ENCODE measurements at places on chromosomes 4 and X. TPM values are rescaled to one million over a fixed set of nuclear protein-coding genes. Genes with fewer than 3 reads are reported as not detected.

- H3K36me3 ChIP-seq = peaks cover 2% of the 10 kb centered on the region
- DNase-seq = no peak
- no peaks in the 10 kb centered on the region for H3K4me1 ChIP-seq
- H3K4me3 ChIP-seq = no peak overlapping the region
- H3K27ac ChIP-seq = no peak overlapping the region
- H3K27me3 ChIP-seq = no peaks in the 10 kb centered on the region
Observed at GRCh38 chrX:9912351-9913145, 54.6 kb upstream of the CLDN34 start.

GRCh38 chrX:45716750-45717149 is 516.1 kb upstream of the DIPK2B start:
- peak overlapping the region; percentile 62 for H3K27ac ChIP-seq
- H3K4me1 ChIP-seq = peaks cover 11% of the 10 kb centered on the region
- no peaks in the 10 kb centered on the region for H3K27me3 ChIP-seq

- H3K27ac ChIP-seq = no peak overlapping the region
- H3K4me3 ChIP-seq = no peak overlapping the region
- H3K4me1 ChIP-seq = no peaks in the 10 kb centered on the region
- no peaks in the 10 kb centered on the region for H3K27me3 ChIP-seq
- no peak for DNase-seq
Observed at GRCh38 chr4:1338752-1339414, 8.1 kb upstream of the UVSSA start.

DNA sequence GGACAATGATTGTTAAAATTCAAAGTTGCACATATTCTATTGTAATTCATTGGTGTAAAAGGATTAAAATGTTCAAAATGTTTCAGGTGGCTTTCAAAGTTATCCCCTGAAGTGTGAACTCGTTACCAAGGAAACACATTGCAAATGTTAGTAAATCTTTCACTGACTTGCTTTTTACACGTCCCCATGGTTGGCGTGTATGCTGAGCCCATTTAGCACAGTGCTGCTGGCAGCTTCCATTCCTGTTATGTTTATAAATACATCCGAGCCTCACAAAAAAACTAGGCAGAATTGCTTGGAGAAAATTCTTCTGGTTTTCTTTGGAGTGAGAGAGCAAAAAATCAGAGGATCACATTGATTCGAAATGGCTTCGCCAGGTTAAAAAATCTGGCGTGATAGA is 105.9 kb upstream of the HPGD start:
- no peak for DNase-seq
- no peaks in the 10 kb centered on the region for H3K27me3 ChIP-seq
- no peaks in the 10 kb centered on the region for H3K36me3 ChIP-seq
- peaks cover 5% of the 10 kb centered on the region for H3K4me1 ChIP-seq
- no peak overlapping the region for H3K4me3 ChIP-seq

Gene MAGEA3
- polyA plus RNA-seq = not detected

Gene FAM236D
- not detected for polyA plus RNA-seq

GRCh38 chr4:101853691-101854090 is 63.2 kb downstream of the BANK1 start:
- no peaks in the 10 kb centered on the region for H3K36me3 ChIP-seq
- H3K27ac ChIP-seq = no peak overlapping the region
- no peak overlapping the region for H3K4me3 ChIP-seq
- no peaks in the 10 kb centered on the region for H3K27me3 ChIP-seq
- no peaks in the 10 kb centered on the region for H3K4me1 ChIP-seq

Gene ENPEP
- 24.6 TPM for polyA plus RNA-seq

Gene TMEM271
- 0.58 TPM for polyA plus RNA-seq

Gene PSAPL1
- 0.49 TPM for polyA plus RNA-seq

Gene AR
- 0.45 TPM for polyA plus RNA-seq

DNA sequence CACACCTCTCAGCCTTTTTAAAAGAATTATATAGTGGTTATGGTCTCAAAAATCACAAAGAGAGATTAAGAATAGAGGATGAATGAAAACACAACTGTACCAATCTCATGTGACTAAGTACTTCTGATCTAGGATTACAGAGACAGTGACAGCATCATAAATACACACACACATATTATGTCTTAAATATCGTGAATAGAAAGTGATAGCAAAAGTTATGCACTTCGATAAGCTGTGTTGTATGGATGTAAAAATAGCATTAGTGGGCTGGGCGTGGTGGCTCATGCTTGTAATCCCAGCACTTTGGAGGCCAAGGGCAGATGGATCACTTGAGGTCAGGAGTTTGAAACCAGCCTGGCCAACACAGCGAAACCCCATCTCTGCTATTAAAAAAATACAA is 25.0 kb downstream of the GYPA start:
- no peak overlapping the region for H3K27ac ChIP-seq
- no peaks in the 10 kb centered on the region for H3K27me3 ChIP-seq
- no peak overlapping the region for H3K4me3 ChIP-seq
- no peaks in the 10 kb centered on the region for H3K4me1 ChIP-seq
- DNase-seq = no peak
- H3K36me3 ChIP-seq = no peaks in the 10 kb centered on the region

Gene TBC1D19
- 8.6 TPM for polyA plus RNA-seq

DNA sequence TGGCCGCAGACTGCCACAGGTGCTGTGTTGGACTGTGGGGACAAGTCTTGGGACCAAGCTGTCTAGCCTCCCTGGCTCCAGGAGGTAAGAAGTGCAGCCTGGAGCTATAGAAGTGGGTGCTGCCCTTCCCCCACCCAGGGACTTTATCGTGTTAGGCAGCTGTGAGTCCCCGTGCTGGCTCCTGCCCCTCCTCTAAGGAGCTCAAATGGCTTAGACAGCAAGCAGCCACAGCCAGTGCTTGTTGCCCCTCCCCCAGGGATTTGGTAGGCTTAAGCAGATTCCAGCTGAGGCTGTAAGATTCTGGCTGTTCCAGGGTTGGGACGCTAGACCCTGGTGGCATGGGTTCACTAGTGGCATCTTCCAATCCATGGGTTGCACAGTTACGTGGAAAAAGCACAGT is 979.4 kb upstream of the PCDH10 start:
- no peak for DNase-seq
- no peaks in the 10 kb centered on the region for H3K27me3 ChIP-seq
- H3K4me3 ChIP-seq = no peak overlapping the region
- H3K36me3 ChIP-seq = no peaks in the 10 kb centered on the region

- DNase-seq = peak; percentile 27
- no peaks in the 10 kb centered on the region for H3K36me3 ChIP-seq
- H3K4me3 ChIP-seq = no peak overlapping the region
- no peaks in the 10 kb centered on the region for H3K27me3 ChIP-seq
- peaks cover 3% of the 10 kb centered on the region for H3K4me1 ChIP-seq
Observed at GRCh38 chr4:23754688-23755087, 135.2 kb downstream of the PPARGC1A start.

- H3K36me3 ChIP-seq = no peaks in the 10 kb centered on the region
- H3K27ac ChIP-seq = no peak overlapping the region
- no peaks in the 10 kb centered on the region for H3K27me3 ChIP-seq
Observed at GRCh38 chrX:40267334-40268187, 169.8 kb upstream of the BCOR start.

DNA sequence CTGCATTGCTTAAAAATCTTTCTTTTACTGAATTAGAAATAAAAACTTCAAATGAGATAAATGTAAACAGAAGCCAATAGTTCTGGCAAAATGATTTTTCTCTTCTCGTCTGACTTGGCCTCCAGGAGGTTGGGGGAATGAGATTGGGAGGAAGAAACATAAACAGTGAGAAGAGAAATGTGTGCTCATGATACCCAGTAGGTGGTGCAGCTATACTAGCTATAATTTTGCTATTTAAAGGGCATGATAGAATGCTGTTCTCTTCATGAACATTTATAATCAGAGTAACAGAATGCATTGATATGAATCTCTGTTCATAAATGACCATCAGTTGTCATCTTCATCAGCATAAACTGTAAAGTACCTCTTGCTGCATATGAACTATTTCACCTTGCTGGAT is 85.5 kb downstream of the TACR3 start:
- H3K4me3 ChIP-seq = no peak overlapping the region
- no peaks in the 10 kb centered on the region for H3K36me3 ChIP-seq
- DNase-seq = no peak

DNA sequence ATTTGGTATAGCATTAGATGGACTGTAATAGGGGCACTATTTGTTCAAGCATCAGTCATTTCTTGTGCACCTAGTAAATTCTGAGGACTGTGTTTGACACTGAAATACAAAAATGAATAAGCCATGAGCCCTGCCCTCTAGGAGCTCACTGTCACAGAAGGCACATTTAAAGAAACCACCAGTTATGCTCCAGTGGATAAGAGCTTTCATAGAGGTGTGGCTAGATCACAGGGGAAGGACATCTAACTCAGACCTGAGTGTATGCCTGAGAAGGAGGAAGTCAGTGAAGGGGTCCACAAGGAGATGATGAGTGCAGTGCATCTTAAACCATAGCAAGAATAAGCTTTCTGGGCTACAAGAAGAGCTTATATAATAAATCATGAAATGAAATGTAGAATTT is 40.1 kb downstream of the BTC start:
- DNase-seq = no peak
- no peak overlapping the region for H3K4me3 ChIP-seq
- no peaks in the 10 kb centered on the region for H3K36me3 ChIP-seq
- no peak overlapping the region for H3K27ac ChIP-seq
- no peaks in the 10 kb centered on the region for H3K27me3 ChIP-seq

DNA sequence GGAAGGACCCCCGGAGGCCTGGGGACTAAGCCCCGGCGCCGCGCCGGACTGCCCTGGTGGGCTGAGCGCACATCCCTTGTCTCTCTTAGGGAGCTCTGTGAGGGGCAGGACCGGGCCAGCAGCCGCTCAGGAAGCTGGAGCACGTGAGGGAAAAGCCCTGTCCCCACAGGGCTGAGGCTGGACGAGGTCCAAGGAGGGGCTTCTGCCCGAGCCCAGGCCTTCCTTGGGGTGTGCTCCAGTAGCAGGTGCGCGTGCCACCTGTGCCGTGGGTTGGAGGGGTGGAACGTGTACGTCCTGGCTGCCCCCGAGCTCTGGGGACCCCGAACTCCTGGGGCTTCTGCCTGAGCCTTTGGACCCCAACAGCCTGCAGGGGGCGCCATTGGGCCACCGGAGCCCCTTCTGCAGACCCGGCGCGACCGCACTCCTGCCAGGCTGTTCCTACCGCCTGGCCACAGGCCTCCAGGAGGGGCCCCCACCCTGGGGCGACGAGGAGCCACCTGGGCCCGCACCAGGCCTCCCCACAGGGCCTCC is 27.2 kb downstream of the TACC3 start:
- no peak overlapping the region for H3K27ac ChIP-seq
- DNase-seq = peak; percentile 74
- peak overlapping the region; percentile 16 for H3K4me3 ChIP-seq
- H3K36me3 ChIP-seq = peaks cover 7% of the 10 kb centered on the region
- H3K27me3 ChIP-seq = no peaks in the 10 kb centered on the region

- DNase-seq = no peak
- H3K36me3 ChIP-seq = no peaks in the 10 kb centered on the region
- no peak overlapping the region for H3K4me3 ChIP-seq
- no peak overlapping the region for H3K27ac ChIP-seq
- no peaks in the 10 kb centered on the region for H3K27me3 ChIP-seq
Observed at GRCh38 chr4:38163216-38164006, 203.2 kb downstream of the PTTG2 start.

GRCh38 chr4:26126143-26126718 is 194.6 kb upstream of the RBPJ start:
- no peak overlapping the region for H3K4me3 ChIP-seq
- no peak overlapping the region for H3K27ac ChIP-seq
- H3K4me1 ChIP-seq = peaks cover 3% of the 10 kb centered on the region
- H3K36me3 ChIP-seq = no peaks in the 10 kb centered on the region
- DNase-seq = no peak
- no peaks in the 10 kb centered on the region for H3K27me3 ChIP-seq

DNA sequence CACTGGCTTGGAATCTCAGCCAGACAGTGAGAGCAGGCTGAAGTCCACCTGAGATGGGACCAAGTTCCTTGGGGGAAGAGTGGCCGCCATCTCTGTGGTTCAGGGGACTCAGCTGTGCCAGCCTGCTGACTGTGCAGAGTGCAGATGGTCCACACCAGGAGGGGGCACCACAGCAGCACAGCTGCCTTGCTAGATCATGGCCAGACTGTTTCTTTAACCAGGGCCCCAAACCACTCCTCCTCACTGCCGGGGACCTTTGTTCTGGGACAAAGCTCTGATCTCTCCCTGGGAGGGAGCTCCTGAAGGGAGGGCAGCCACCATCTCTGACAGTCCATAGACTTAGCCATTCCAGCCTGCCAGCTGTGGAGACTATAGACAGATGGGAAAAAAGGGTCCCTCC is 2189.6 kb downstream of the PCDH7 start:
- DNase-seq = peak; percentile 50
- H3K36me3 ChIP-seq = no peaks in the 10 kb centered on the region
- no peaks in the 10 kb centered on the region for H3K27me3 ChIP-seq
- H3K4me3 ChIP-seq = no peak overlapping the region
- H3K4me1 ChIP-seq = peaks cover 4% of the 10 kb centered on the region

DNA sequence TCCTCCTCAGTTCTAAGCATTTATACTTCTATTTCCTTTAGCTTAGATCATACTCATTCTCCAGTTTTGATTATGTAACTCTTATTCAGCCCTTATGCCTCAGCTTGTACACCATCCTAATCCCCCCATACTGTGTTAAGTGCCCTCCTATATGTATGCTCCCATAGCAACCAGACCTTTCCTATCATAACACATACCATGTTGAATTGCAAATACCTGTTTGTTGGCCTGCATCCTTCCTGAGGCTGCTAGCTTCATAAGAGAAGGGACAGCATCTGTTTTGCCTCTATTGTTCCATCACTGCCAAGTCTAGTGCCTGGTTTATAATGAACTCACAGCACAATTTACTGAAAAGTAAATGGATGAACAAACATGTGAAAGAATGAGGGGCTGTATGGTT is 443.7 kb downstream of the CENPC start:
- no peak overlapping the region for H3K4me3 ChIP-seq
- H3K27me3 ChIP-seq = no peaks in the 10 kb centered on the region
- no peak for DNase-seq
- no peak overlapping the region for H3K27ac ChIP-seq
- no peaks in the 10 kb centered on the region for H3K4me1 ChIP-seq
- no peaks in the 10 kb centered on the region for H3K36me3 ChIP-seq

DNA sequence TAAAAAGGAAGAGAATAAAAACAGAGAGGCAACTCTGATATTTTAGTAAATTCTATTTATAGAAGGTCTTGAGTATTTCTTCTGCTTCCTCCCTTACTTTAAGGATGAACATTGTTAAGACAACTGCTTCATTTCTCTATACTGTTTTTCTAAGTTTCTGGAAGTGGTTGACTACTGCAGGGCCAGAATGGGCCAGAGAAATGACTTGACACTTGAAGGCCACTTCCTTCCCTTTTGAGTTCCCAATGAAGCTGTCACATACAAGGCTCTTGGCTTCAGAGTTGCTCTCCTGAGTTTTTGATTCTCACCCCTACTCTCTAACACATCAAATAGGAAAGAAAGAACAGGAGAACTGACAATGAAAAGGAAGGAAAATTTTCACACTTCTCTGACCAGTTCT is 37.6 kb downstream of the PKD2 start:
- DNase-seq = no peak
- no peak overlapping the region for H3K27ac ChIP-seq

Gene SEL1L3
- 58.7 TPM for polyA plus RNA-seq

- H3K27me3 ChIP-seq = no peaks in the 10 kb centered on the region
- H3K36me3 ChIP-seq = no peaks in the 10 kb centered on the region
- no peaks in the 10 kb centered on the region for H3K4me1 ChIP-seq
Observed at GRCh38 chr4:165385126-165385525, 6.3 kb downstream of the CPE start.

GRCh38 chr4:31651541-31651940 is 931.4 kb downstream of the PCDH7 start:
- no peaks in the 10 kb centered on the region for H3K27me3 ChIP-seq
- no peaks in the 10 kb centered on the region for H3K36me3 ChIP-seq
- DNase-seq = no peak
- H3K4me3 ChIP-seq = no peak overlapping the region

Measured in large intestine (tissue), 12 donors.